ENCODE measurements at places on chromosomes 5 and 9.

DNA sequence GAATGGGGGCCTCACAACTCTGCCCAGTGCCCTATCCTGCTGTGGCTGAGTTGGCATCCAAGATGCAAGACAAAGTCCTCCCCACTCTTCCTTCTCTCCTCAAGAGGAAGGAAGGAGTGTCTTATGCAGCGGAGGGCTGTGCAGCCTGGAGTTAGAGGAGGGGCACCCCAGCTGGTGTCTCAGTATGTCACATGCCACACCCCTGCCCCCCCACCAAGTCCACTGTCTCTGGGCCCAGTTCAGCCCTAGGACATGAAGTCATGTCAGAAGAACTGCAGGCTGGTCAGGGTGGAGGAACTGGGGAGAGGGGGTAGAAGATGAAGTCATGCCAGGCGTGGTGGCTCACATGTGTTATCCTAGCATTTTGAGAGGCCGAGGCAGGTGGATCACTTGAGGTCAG is 28.0 kb upstream of the SLC28A3 start:
- DNase-seq = no peak

- DNase-seq = no peak
Measured at GRCh38 chr5:109313127-109313526, 96.6 kb downstream of the PJA2 start.

- no peak for DNase-seq
Measured at GRCh38 chr5:73307645-73308355, 134.8 kb downstream of the TMEM174 start.

DNA sequence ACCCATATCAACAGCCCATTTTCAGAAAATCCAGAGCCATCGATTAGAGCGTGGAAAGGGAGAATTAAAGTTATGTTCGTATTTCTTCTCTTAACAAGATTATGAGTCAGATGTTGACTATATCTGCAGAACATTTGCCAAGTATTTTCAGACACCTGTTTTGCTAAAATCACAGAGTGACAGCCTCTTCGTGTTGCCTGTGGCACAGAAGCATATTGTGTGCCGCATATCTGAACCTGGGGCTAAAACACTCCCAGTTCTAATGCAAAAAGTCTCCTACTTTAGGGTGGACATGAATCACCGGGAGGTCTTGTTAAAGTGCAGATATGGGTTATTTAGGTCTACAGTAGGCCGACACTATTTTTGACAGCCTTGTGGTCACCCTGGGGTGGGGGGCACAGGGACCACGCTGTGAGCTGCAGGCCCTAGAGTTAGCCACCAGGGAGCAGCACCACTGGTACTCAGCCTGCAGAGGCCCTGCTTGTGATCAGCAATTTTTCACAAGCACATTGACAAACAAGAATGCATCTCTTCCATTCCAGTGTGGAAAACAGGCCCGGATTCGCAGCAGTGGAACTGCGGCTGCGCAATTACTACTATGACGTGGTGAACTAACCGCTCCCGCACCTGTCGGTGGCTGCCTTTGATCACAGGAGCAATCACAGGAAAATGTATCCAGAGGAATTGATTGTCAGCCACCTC is 93.5 kb downstream of the SYK start:
- no peak for DNase-seq
